ENCODE measurements at places on chromosomes 6 and 20. TPM values are rescaled to one million over a fixed set of nuclear protein-coding genes. Genes with fewer than 3 reads are reported as not detected.

The GNMT gene
- 0.99 TPM for total RNA-seq

The CPXM1 gene
- total RNA-seq = 1.2 TPM

The MAFB gene
- not detected for total RNA-seq

The C6orf15 gene
- not detected for total RNA-seq

DNA sequence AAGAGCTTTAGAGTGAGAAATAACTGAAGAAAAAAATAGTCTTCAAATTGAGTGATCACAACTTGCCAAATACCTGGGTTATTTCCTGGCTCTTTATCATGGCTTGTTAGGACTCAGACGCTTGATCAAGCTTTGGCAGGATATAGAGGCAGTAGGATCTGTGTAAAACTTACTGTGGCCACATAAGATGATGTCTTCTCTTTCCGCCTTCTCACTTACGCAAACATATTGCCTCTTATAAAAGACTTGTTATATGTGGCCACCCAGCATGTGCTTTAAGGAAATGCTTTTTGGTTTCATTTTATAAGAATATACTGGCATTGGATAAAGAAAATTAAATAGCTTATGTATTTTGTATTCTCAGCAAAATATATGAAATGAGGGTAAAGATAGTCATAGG is 101.8 kb upstream of the AKIRIN2 start:
- no peak overlapping the region for H3K4me3 ChIP-seq
- no peak overlapping the region for H3K27ac ChIP-seq
- H3K36me3 ChIP-seq = no peaks in the 10 kb centered on the region
- DNase-seq = no peak
- peaks cover 4% of the 10 kb centered on the region for H3K27me3 ChIP-seq

DNA sequence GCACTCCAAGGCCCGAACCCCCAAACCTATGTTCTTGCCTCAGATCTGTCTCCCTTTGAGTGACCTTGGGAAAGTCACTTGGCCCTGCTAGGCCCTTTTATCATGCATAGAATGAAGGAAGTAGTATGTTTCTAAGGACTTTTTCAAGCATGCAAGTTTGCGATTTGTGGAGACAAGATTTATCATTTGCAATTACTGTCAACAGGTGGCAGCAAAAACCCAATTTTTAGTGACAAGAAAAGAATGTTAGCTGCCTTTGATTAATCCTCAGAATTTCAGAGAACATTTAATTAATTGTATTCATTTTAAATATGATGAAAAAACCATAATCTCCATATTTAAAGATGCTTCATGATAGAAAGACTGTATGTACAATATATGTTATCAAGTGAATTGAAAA is 28.3 kb upstream of the PREP start:
- H3K27ac ChIP-seq = no peak overlapping the region
- DNase-seq = peak; percentile 72
- no peaks in the 10 kb centered on the region for H3K36me3 ChIP-seq
- no peaks in the 10 kb centered on the region for H3K4me1 ChIP-seq
- H3K4me3 ChIP-seq = no peak overlapping the region
- H3K27me3 ChIP-seq = no peaks in the 10 kb centered on the region

GRCh38 chr6:31121131-31121790 is 1.0 kb upstream of the CDSN start:
- H3K4me3 ChIP-seq = no peak overlapping the region
- H3K36me3 ChIP-seq = no peaks in the 10 kb centered on the region
- DNase-seq = no peak
- no peaks in the 10 kb centered on the region for H3K27me3 ChIP-seq
- H3K4me1 ChIP-seq = no peaks in the 10 kb centered on the region
